NCI-H226 (cell line): ENCODE measurements at places on chromosomes 4 and X.

- DNase-seq, result no peak
Measured at GRCh38 chr4:77599378-77599777, 6.2 kb upstream of the CXCL13 start.

- no peak for DNase-seq
Measured at GRCh38 chrX:109283870-109284269, 198.0 kb downstream of the GUCY2F start.

- DNase-seq, result peak; percentile 11
Measured at GRCh38 chr4:29081234-29081955, 1638.8 kb upstream of the PCDH7 start.

GRCh38 chr4:8842614-8843013 lies 29.0 kb downstream of the HMX1 start:
- no peak for DNase-seq

GRCh38 chr4:152045807-152046571 lies 285.2 kb upstream of the GATB start:
- no peak for DNase-seq

DNA sequence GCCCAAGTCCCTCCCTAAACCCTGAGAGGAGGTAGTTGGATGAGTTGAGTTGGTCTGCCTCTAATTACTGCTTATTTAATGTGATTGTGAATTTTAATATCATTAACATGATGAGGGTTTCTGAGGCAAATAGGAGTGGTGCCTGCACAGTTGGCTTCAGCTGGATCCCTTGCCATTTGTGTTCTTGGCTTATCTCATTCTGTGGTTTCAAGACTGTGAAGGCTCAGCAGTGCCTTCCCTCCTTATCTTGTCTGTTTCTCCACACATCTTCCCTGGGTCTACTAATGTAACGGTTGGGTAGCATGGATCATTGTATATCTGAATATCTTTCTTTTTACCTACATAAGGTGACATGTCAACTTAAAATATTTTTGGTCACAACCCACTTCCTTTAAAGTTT lies 1.6 kb upstream of the SLC10A4 start:
- no peak for DNase-seq

DNA sequence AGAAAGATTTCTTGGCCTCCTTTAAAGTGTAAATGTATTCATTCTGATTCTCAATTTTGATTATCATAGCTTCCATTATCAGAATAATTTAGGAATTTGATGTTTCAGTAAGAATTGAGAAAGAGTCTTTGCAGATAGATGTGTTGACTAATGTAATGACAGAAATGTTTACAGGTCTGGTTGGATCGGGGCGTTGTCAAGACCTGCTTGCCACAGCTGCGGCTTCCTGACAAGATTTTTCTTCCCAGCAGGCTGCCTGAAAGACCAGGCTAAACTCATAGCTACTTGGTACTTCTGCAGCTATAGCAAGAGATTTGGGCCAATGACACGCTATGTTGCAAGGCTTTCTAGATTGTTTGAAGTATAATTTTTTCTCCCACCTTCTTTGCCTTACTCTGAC lies 91.5 kb upstream of the ANKRD50 start:
- no peak for DNase-seq

DNA sequence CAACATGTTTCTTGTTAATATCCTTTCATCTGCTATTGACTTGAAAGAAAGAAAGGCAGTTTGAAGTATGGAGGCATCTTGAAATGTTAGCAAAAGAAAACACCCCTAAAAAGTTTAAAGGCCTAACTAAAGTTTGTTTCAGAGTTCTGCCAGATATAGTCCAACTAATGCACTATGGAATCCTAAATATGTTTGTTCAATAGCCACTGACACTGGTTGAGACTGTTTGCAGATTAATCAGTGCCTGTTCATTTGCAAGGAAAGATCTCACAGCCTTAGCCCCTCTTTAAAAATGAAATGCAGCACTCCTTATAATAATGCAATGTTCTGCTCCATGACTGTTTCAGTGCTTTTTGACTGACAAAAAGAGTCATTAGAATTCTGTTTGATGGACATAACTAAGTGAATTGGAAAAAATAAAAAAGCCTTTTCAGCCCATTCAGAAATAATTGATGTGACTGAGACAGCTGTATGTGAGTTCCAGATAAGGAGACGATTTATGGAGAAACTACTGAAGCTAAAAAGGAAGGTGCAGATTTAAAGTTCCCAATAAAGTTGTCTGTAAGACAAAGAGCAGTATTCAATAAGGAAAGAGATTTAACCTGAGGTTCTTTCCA lies 192.0 kb downstream of the PCDH7 start:
- no peak for DNase-seq

DNA sequence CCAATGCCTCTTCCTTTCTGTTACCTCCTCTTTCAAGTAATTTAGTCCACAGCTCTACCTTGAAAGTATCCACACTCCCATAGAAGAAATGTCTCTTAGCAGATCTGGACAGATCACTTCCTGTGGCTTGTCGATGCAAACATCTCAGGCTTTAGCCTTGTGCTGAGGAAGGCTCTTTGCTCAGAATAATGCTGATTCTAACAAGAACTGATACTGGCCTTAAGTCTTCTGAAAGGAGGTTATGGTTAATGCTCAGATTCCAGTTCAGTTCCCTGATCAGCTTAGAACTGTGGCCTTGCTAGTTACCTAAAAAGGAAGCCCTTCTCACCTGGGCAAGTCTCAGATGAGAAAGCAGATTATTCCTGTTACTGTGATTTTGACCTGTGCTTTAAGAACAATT lies 230.1 kb upstream of the FAT4 start:
- DNase-seq, result no peak
